Astrocyte (in vitro differentiated cells and primary cell): ENCODE measurements at places on chromosomes 11 and 22. TPM values are rescaled to one million over a fixed set of nuclear protein-coding genes. Genes with fewer than 3 reads are reported as not detected.
A peak's percentile ranks its signal among the peaks of the same experiment; 100 is the strongest.

DNA sequence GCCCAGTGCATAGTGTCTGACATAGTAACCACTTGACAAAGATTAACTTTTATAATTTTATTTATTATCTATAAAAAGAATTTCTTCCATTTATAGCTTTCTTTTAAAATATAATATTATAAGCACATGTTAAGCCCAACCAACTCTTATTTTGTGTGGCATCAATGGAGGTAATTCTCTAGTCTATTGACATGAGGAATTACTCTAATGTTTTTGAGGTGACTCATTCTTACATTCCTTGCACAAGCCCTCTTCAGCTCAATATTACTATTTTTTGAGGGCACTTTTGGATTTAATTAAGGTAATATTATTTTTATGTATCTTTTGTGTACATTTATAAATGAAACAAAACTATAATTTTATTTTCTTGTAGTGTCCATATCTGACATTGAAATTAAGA is 59.6 kb downstream of the AASDHPPT start:
- DNase-seq, result peak; percentile 26

The OR1S1 gene
- not detected in 2 replicates for total RNA-seq

- no peak for DNase-seq
These were observed 22.8 kb downstream of the YPEL4 start for GRCh38 chr11:57626895-57627294.

- peak; percentile 96 for DNase-seq
These were observed 1054.7 kb upstream of the CNTN5 start for GRCh38 chr11:97965849-97966646.

DNA sequence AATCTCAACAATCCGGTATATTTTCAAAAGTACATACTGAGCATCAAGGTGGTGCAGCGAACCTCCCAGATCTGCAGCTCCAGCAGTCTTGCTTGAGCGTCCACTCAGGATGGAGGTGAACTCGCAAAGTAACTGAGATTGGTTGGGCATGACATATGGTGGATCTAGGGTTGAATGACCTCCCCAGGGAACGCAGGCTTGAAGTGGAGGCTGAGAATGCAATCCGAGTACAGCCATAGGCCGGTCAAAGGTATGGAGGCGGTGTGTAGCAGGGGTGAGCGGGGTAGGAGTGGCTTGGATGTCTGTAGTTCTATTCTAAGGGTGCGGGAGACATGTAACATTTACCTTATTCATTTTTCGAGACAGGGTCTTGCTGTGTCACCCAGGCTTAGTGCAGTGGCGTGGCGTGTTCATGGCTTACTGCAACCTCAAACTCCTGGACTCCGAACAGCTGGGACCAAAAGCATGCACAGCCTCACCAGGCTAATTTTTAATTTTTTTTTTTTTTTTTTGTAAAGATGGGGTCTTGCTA is 631 bp upstream of the C22orf39 start:
- DNase-seq, result peak; percentile 48

The CD3G gene
- total RNA-seq, result not detected in 2 replicates

DNA sequence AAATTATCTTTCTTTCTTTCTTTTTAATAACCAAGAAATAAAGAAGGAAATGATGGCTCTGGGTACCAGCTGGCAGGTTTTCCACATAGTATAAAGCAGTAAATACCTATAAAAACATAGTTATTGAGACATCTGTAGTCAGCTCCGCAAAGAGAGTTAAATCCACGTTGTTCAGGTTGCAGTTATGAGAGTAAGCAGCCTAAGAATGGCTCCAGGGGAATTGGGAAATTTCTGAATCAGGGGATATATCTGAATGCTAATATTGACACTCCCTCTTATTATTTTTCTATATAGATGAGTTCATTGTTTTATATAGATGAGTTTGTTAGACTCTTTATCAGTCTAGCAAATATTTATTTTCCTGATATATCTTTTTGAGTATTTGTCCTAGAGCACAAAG is 322.0 kb upstream of the LRRC4C start:
- no peak for DNase-seq

GRCh38 chr11:76701294-76702040 is 30.9 kb upstream of the LRRC32 start:
- DNase-seq, result peak; percentile 49

- no peak for DNase-seq
These were observed 19.9 kb upstream of the NCR3LG1 start for GRCh38 chr11:17331669-17332068.
